ENCODE measurements at places on chromosomes 13 and 19. TPM values are rescaled to one million over a fixed set of nuclear protein-coding genes. Genes with fewer than 3 reads are reported as not detected.
A peak's percentile ranks its signal among the peaks of the same experiment; 100 is the strongest.

GRCh38 chr19:3080286-3080685 lies 13.9 kb upstream of the GNA11 start:
- H3K27me3 ChIP-seq: no peaks in the 10 kb centered on the region
- no peak overlapping the region for H3K4me3 ChIP-seq
- DNase-seq: no peak
- H3K27ac ChIP-seq: no peak overlapping the region

GRCh38 chr19:43751466-43752220 lies 3.1 kb downstream of the SMG9 start:
- H3K36me3 ChIP-seq: peaks cover 66% of the 10 kb centered on the region
- no peak overlapping the region for H3K4me3 ChIP-seq
- H3K27me3 ChIP-seq: no peaks in the 10 kb centered on the region
- H3K4me1 ChIP-seq: peaks cover 29% of the 10 kb centered on the region
- DNase-seq: no peak
- H3K27ac ChIP-seq: peak overlapping the region; percentile 50

DNA sequence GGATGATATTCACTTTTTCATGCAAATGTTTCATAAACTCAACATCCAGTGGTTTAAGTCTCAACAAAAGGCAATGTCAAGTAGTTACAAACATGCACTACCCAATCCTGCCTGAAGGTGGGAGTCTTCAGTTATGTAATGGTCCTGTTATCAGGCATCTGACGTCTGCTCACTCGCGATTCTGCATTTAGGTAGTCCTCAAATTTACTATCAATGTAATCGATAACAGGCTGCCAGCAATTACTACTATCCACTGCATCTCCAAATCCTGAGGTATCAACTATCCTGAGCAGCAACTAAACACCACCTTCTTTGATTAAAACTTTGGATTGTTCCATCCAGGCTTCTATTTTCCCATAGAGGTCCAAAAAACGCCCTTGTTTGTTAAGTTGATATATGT lies 51.2 kb downstream of the NLRP12 start:
- no peaks in the 10 kb centered on the region for H3K4me1 ChIP-seq
- no peak overlapping the region for H3K27ac ChIP-seq
- DNase-seq: peak; percentile 10
- H3K4me3 ChIP-seq: no peak overlapping the region
- no peaks in the 10 kb centered on the region for H3K27me3 ChIP-seq

- DNase-seq: no peak
- H3K36me3 ChIP-seq: no peaks in the 10 kb centered on the region
- no peaks in the 10 kb centered on the region for H3K4me1 ChIP-seq
- H3K4me3 ChIP-seq: no peak overlapping the region
- no peak overlapping the region for H3K27ac ChIP-seq
- H3K27me3 ChIP-seq: no peaks in the 10 kb centered on the region
Measured at GRCh38 chr19:470701-471100, 9.9 kb upstream of the SHC2 start.

The MAN2B1 gene
- total RNA-seq: 133 TPM

The POLR2E gene
- 260 TPM for total RNA-seq

The HRC gene
- total RNA-seq: not detected

The STOML3 gene
- not detected for total RNA-seq

The ZNF66 gene
- 8.1 TPM for total RNA-seq

The IRGC gene
- not detected for total RNA-seq

Data from activated T-helper 2 cell treated with anti-CD3 and anti-CD28 coated beads, Interferon-gamma antibody, Interleukin-2, Interleukin-4, amounts not matched to agents 10 μg/mL and 5 μg/mL and 100 μg/mL, durations not matched to agents 14 hours and 24 hours and 36 hours (primary cell).